GM23248 (cell line): ENCODE measurements at places on chromosomes 16 and 17. TPM values are rescaled to one million over a fixed set of nuclear protein-coding genes. Genes with fewer than 3 reads are reported as not detected.

DNA sequence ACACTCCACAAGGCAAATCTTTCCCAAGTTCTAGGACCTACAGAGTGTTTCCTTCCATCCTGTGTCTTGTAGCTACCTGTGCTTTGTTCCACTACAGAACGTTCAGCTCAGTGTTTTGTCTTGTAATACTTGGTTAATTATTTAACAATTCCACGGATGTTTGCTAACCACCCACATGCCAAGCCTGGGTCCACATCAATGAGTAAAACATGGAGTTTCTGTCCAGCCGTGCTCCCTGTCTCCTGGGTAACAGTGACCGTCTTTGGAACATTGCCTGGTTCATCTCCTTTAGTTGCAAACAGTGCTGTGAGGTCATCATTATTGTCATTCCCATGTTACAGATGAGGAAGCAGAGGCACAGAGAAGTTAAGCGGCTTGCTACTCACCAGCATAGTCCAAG is 41.3 kb downstream of the IRF8 start:
- no peak overlapping the region for H3K27ac ChIP-seq
- no peaks in the 10 kb centered on the region for H3K36me3 ChIP-seq
- peaks cover 57% of the 10 kb centered on the region for H3K27me3 ChIP-seq
- no peak overlapping the region for H3K4me3 ChIP-seq
- H3K4me1 ChIP-seq = no peaks in the 10 kb centered on the region
- no peak for DNase-seq

DNA sequence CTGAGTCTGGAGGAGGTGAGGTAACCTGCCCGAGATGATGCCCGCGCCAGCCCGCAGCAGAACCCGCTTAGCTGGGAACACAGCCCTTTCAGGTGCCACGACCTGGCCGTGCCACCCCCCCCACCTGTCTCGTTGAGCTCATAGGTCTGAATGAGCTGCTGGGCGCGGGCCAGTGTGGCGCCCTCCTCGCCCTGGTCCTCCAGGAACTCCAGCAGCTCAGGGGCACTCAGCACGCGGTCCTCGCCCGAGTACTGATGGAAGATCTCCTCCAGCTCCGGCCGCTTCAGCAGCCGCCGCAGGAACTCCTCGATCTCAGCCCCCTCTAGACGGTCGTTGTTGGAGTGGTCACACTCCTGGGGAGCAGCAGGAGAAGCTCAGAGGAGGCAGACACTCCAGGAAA is 13.6 kb downstream of the PLCD3 start:
- H3K27me3 ChIP-seq = no peaks in the 10 kb centered on the region
- peaks cover 18% of the 10 kb centered on the region for H3K4me1 ChIP-seq
- DNase-seq = no peak
- H3K36me3 ChIP-seq = no peaks in the 10 kb centered on the region; the same call in 1 of the 2 replicates

- no peaks in the 10 kb centered on the region for H3K27me3 ChIP-seq
- H3K27ac ChIP-seq = no peak overlapping the region
- H3K4me1 ChIP-seq = no peaks in the 10 kb centered on the region
- peak; percentile 22 for DNase-seq
- H3K4me3 ChIP-seq = no peak overlapping the region
Observed at GRCh38 chr17:8572764-8573163, 57.8 kb downstream of the MYH10 start.

DNA sequence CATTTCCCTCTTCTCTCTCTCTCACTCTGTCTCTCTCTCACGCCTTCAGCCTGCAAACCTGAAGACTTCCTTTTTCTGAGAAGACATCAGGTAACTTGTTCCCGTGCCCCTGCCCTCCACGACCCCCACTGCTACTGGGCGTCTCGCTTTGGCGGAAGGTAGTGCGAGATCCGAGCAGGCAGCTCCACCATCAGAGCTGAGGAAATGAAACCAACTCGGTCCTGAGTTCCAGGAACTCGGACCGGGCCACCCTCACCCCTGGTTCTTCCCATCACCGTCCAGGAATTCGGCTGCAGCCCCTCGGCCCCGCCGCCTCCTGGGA is 585 bp downstream of the MLKL start:
- no peaks in the 10 kb centered on the region for H3K36me3 ChIP-seq
- peak; percentile 61 for DNase-seq
- H3K4me1 ChIP-seq = peaks cover 21% of the 10 kb centered on the region
- H3K4me3 ChIP-seq = peak overlapping the region; percentile 80
- H3K27me3 ChIP-seq = no peaks in the 10 kb centered on the region

DNA sequence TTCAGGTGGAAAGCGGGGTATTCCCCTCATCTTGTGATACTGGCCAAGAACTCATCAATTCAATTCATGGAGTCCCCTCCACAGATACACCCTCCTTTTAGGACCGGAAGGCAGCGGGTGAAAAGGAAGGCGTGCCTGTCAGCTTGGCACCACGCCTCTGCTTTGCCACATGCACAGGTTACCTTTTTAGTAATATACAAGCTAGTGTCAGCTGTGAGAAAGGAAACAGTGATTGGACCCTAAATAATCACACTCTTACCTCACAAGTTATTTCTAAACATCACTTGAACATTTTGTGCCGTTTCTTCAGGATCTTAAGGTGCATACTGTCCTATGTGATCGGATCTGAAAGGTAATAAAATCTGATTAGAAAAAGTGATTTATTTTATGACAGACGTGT is 15.7 kb downstream of the ZDHHC7 start:
- DNase-seq = no peak
- no peak overlapping the region for H3K4me3 ChIP-seq
- H3K27ac ChIP-seq = peak overlapping the region; percentile 97

The CFAP97D1 gene
- total RNA-seq = not detected in 2 replicates

The PIRT gene
- not detected in 2 replicates for total RNA-seq

The PRSS8 gene
- not detected in 2 replicates for total RNA-seq

The COG8 gene
- 52.4 and 65.9 TPM in 2 replicates for total RNA-seq

The CHST4 gene
- not detected in 2 replicates for total RNA-seq

The CDK5R1 gene
- 1.2 and 1.5 TPM in 2 replicates for total RNA-seq

The TNFRSF13B gene
- not detected in 2 replicates for total RNA-seq

The AXIN2 gene
- 2.3 and 2.4 TPM in 2 replicates for total RNA-seq

The RHBDF2 gene
- total RNA-seq = 8.9 and 10.0 TPM in 2 replicates
